ENCODE measurements at places on chromosomes 5 and 9.

DNA sequence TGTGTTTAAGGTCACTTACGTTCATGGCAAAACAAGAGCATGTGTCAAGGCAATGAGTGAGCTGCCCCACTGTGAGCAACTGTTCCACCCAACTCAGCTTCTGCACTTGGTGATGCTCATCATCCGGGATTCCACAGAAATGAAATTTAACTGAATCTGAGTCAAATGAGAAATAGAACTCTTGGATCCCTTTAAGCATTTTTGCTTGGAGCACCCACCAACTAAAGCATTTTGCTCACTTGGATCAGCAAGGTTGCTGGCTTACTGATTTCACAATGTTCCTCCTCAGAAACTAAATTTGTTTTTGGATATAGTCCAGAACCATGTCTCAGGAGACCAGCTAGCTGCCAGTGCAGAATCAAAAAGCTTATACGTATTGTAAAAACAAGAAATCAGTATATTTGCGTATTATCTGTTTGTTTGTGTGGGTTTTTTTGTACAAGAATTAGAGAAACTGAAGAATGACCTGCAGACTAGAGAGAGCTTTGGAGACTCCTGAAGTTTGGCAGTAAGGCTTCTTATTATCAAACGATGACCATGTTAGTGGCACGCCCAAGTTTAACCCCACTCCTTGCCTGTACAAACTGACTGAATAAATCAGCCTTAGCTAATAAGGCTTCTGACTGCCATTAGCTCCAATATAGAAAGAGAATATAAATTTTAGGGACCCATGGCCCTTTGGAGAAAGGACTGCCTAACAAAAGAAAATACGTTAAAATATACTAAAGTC, 153.8 kb upstream of the FST start:
- DNase-seq = no peak

DNA sequence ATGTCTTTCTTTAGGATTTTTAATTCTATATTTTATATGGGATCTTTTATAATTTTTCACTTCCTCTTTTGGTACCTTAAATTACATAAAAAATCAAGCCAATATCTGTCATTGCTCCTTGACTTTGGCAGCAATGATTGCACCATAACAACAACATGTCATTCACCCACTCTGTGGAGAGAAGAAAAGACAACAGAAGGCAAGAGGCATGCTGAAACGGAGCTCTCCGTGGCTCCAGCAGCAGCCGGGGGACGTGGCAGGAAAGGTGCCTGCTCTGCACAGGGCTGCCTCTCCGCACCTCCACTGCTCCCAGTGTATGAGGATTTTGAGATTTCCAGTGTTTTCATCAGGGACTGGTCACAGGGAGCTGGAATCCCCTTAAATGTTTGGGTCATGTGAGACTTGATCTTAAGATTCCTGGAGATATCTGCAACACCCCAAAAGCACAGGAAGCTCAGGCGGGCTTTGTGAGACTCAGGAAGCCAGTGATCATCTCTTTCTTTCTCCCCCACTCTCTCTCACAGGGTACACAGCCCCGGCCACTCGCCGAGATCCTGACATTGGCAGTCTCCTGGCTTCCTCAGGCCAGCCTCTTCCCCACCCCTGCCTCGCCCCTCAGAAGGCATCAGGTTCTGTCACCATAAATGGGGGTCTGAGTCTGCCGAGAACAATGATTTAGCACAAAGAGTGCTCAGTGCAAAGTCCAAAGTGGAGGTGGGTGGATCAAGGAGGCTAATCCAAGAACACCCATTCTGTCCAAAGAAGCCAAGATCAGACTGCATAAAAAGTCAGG, 74.6 kb downstream of the ACTL7B start:
- no peak for DNase-seq

DNA sequence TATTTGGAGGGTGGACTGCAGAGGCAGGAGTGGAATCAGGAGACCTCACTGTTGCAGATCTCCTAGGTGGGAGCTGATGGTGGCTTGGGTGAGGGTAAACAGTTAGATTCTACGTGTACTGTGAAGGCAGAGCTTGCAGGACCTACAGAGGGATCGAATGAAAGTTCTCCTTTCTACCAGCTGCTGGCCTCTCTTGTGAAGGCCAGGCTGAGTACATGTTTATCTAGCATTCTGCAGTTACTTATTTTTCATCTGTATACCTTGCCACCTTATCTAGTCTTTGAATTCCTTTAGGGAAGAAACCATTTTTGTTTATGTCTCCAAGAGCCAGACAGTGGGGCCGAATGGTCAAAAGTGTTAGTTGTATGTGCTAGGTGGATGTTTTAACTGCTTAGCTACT, 57.6 kb downstream of the PTTG1 start:
- no peak for DNase-seq

GRCh38 chr9:37784291-37784615, 611 bp downstream of the EXOSC3 start:
- DNase-seq = no peak

- no peak for DNase-seq
Measured at GRCh38 chr5:109961751-109962150, 272.0 kb downstream of the MAN2A1 start.

Measured in stimulated activated CD4-positive, alpha-beta T cell treated with anti-CD3 and anti-CD28 coated beads, Interleukin-1b, Interleukin-23, amount 100 ng/mL, for 48 hours (primary cell).